Uterus (tissue), 4 donors: ENCODE measurements at places on chromosomes 1 and 21. TPM values are rescaled to one million over a fixed set of nuclear protein-coding genes. Genes with fewer than 3 reads are reported as not detected.

- DNase-seq: no peak
Observed at GRCh38 chr1:60213253-60213652, 139.7 kb upstream of the C1orf87 start.

- no peak for DNase-seq
Observed at GRCh38 chr1:160169553-160170399, 18.4 kb downstream of the ATP1A4 start.

DNA sequence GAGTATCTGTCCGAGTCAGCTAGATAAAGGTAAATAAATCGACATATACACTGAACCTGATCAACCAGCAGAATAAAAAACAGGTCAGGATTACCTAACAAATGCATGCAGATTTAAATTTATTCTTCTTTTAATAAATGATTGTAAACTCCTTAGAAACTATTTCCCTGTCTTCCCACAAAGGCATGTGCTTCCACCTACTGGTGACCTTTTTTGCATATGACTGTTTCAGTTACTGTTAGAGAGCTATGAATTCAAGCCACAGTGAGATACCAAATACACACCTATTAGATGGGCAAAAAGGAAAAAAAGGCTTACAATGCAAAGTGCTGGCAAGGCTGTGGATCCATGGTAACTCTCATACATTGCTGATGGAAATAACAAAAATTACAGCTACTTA, 957.4 kb upstream of the NCAM2 start:
- DNase-seq: no peak

GRCh38 chr1:3504822-3505153, 50.3 kb downstream of the ARHGEF16 start:
- DNase-seq: no peak

- no peak for DNase-seq
Observed at GRCh38 chr21:42887326-42887725, 5.8 kb upstream of the NDUFV3 start.

- no peak for DNase-seq
Observed at GRCh38 chr1:156874142-156874541, 13.5 kb downstream of the NTRK1 start.

- no peak for DNase-seq
Observed at GRCh38 chr1:240667351-240667750, 55.4 kb upstream of the GREM2 start.

DNA sequence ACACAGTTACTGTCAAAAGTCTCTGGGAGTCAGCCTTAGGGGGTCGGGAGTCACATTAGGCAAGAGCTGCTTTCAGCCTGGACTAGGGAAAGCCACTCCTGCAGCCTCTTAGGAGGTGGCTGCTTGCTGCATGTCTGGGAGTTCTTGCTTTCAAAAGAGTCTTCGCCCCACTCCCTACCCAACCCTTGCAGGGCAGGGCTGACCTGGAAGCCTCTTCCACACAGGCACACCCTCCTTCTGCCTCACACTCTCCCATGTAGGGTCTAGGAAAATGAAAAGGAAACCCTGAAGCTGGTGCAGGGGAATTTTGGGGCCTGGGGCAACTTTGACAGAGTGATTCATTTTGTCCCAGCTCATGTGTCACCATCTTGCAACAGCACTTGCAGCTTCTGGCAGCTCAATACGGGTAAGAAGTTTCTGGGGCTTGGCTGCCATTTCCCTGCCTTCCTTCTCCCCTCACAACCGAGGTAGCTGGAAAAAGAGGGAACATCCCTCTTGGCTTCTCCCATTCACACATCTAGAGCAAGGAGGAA, 37.3 kb downstream of the KCND3 start:
- DNase-seq: no peak

DNA sequence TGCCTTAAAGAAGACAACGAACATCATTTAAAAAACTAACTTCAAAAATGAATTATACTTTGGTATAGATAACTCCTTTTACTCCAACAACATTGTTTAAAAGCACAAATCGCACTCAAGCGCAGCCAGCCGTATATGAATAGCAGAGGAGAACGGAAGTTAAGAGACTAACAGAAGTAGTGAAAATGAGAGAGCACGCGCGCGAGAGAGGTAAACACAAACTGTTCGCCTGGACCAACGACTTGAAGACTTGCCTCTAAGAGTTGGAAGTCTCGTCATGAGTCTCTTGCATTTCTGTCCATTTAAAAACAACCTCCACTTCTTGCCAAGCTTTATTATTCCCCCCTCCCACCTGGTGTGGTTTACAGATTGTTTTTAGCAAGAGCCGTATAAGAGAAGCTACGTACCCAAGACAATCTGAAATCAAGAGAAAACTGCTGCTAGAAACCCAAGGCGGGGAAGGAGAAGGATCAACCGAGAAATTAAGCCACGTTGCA, 479 bp downstream of the SELENOF start:
- no peak for DNase-seq

- no peak for DNase-seq
Observed at GRCh38 chr1:33841494-33841893, 22.4 kb upstream of the HMGB4 start.

Gene PSMD4
- total RNA-seq: 114 TPM

Gene REN
- 6.8 TPM for total RNA-seq

Gene HPDL
- total RNA-seq: not detected

Gene C1orf87
- 1.9 TPM for total RNA-seq

Gene MIXL1
- total RNA-seq: not detected
